ENCODE measurements at places on chromosomes 11 and 22.

DNA sequence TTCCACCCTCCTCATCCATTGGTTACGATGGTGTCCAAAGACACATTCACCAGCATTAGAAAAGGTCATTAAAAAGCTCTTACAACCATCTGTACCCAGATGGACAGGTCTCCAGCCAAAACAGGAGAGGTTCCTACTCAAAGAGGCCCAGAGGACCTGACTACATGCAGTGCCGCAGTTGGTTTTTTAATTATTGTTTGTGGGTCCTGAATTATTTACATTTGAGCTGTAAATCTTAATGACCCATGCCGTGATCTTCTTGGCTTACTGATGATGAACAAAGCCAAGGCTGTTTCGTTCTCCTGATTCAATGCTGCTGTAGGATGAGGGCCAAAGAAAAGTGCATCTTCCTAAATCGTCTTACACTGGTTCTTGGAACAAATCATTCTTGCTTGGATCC lies 83.7 kb downstream of the CADM1 start:
- DNase-seq: no peak

- no peak for DNase-seq
Observed at GRCh38 chr11:41177791-41178190, 281.7 kb downstream of the LRRC4C start.

- DNase-seq: no peak
Observed at GRCh38 chr11:117668321-117668751, 128.7 kb downstream of the DSCAML1 start.

GRCh38 chr11:62193952-62194351 lies 3.9 kb downstream of the SCGB1D1 start:
- no peak for DNase-seq

DNA sequence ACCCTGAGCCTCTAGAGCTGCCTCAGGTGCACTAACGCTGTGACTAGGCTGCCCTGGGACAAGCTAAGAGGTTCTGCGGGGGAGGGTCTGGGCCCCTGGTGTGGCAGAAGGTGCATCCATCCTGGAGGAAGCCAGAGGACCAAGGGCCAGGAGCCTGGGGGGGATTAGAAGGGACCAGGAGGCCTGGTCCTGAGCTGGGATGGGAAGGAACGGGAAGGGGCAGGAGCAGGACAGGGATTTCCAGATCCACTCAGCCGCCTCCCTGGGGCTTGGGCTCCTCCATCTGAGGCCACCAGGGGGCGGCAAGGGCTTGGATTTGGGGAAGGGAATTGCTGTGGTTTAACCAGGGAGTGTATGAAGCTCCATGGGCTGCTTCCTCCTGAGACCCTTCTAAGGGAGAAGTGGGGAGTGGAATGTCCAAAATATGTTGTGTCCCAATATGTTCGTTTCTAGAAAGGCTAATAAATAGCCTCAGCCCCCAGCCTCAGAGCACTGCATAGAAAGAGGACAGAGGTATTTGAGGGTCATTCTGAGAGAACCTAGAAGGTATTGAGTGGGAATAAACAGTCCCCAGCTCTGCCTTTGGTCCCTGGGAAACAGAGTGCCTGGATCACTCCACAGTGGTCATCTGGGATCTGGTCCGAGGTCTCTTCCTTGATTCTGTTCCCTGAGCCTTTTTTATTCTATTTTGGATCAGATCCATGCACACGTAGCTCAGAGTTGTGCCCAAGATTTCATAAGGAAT lies 17.4 kb upstream of the PRAME start:
- peak; percentile 59 for DNase-seq

GRCh38 chr11:76292583-76293188 lies 86.4 kb upstream of the WNT11 start:
- no peak for DNase-seq

DNA sequence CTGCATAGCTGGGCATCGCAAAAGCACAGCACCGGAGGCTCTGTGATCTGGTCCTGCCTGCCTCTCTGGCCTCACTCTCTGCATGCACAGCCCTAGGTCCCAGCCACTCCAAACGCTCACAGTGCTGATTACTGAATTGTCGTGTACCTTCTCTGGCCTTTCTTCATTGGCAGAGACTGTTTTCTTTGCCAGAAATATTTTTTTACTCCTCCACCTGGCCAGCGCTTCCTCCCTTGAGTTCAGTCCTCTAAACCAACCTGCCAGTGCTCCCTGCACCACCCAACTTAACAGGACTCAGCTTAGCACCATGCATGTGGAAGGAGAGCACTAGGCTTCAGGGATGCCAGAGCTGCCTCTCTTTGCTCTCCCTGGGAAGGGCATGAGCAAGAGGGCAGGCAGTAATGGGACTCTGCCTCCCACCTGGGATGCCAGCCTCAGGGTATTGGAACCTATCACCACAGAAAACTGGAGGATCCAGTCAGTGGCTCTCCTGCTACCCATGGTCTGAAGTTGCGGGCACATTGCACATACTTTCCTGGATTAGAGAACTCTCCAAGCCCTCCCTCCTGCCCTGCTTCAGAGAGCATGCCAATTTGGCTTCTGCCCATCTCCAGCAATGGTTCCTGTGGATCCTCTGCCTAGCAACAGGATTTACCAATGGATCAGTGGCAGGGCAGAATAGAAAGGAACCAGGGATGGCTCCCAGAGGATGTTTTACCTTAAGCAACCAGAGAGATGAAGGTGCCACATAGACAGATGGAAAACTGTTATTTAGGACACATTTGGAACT lies 37.0 kb upstream of the GNAZ start:
- DNase-seq: no peak

GRCh38 chr11:87440076-87440770 lies 402.5 kb downstream of the TMEM135 start:
- DNase-seq: no peak

DNA sequence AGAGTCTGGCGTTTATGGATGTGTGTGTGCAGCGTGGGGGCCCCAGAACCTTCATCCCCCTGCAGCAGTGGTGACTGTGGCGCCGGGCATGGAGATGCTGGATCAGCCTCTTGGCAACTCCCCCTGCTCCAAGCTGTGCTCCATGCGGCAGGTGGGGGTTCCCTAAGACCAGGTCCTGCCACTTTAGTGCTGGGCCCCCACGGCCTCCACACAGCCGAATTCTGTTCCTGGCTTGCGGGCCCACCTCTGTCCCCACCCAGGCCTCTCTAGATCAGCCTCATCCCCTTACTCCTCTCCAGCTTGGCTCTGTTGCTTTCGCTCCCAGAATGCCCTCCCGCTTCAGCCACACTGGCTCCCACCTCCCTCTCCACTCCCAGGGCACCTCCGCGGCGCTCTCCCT lies 59.6 kb downstream of the TRMU start:
- no peak for DNase-seq

GRCh38 chr11:2885017-2885677 lies 428 bp downstream of the CDKN1C start:
- peak; percentile 70 for DNase-seq
